ENCODE measurements at places on chromosomes 5 and 9.

DNA sequence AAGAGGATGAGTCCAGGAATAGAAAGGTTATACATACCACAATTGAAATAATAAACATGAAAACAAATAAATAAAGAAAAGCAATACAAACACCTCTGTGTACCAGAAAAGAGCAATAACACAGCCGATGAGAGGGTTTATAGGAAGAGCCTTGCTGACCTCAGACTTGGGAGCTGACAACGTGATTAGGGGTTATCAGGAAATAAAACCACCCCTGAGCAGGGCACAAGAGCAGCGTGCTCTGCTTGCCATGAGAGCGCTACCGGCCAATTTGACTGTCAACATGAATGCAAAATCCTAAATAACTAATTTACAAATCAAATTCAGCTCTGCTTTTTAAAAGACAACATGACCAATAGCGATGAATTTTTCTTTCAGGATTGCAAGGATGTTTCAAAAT lies 2.6 kb upstream of the FREM1 start:
- DNase-seq: no peak

DNA sequence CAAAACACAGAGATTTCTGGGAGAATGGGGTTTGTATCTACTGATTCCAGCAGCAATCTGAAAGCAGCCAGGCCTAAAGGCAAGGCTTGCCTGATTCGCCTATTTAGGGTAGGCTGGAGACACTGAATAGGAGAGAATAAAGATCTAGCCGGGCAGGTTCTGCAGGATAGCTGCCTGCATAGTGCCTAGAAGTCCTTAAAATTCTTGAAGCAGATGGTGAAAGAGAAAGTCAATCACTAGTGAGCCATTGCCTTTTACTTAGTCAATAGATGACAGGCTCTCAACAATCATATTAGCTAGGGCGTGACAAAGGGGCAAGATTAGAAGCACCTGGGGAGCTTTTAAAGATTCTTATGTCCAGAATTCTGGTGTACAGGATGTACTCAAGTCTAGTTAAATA lies 522.7 kb downstream of the HTR1A start:
- DNase-seq: no peak

DNA sequence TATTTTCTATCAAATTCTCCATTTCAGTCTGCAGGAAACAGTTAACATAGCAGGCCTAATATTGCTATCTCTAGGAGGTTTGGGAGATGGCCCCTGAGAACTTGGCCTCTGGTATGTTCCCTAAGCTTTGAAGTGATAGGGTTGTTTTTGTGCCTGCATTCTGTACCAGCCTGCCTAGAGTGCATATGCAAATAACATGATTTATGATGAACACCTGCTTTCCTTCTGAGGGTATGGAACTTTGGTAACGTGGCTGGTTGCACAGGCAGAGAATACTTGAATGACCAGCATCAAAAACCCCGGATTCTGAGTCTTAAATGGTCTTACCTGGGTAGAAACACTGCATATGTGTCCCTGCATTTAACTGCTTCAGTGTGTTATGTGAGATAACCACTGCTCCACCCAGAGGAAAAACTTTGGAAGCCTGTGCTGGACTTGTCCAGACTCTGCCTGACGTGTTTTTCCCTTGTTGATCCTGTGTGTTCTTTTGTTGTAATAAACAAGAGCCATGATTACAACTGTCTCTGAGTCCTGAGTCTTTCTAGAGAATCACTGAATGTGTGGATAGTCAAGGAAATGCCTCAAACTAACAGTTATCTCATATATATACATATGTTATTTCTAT lies 111.3 kb upstream of the ABCA1 start:
- DNase-seq: no peak

GRCh38 chr5:75616971-75617621 lies 5.8 kb downstream of the ANKDD1B start:
- DNase-seq: no peak

DNA sequence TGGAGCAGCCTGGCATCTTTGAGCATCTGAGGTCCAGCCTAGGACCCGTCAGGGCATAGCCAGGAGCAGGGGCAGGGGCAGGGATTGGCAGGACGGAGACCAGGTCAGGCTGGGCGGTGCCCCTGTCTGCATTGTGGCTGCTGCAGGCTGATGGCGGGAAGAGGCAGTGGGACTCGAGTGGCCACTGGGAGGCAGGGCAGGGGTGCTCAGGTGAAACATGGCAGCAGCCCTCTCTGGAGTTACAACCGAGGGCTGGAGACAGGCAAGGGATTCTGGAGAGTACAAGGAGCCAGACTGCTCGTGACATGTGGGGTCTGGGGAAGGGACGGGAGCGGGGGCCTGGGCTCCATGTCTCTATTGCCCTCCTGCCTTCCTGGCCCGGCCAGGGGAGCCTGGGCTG lies 97.4 kb upstream of the RAPGEF1 start:
- no peak for DNase-seq

- no peak for DNase-seq
These were observed 126.1 kb downstream of the ESM1 start for GRCh38 chr5:54859316-54859715.

- DNase-seq: peak; percentile 0
These were observed 587.7 kb upstream of the GRAMD2B start for GRCh38 chr5:125835293-125836172.

DNA sequence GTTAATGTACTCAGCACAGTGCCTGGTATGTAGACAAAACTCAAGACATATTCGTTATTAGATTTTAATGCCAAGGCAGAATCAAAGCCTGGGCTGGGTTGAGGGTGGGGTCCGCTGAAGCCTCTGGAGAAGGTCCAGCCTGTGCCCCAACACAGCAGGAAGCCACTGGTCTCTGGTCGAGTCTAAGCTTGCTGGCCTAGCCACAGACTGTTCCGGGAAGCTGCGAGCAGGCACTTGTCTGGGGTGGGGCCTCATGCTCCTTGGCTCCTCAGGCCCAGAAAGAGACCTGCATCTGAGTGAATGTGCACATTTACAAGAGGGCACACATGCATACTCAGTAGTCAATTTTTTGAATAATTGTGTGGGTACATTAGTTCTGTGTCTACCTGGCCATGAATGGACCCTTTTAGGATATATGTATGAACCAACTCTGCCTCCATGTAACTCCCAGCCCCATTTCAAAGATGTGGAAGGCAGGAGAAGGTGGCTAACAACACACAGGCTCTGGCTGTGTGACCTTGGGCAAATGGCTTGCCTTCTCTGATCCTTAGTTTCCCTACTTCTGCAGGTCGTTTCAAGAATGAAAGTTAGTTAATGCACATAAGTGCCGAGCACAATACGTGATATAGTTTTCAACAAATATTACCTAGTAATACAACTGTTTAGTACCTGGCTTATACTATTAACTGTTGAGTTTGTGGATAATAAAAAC lies 18.3 kb downstream of the FAT2 start:
- no peak for DNase-seq

DNA sequence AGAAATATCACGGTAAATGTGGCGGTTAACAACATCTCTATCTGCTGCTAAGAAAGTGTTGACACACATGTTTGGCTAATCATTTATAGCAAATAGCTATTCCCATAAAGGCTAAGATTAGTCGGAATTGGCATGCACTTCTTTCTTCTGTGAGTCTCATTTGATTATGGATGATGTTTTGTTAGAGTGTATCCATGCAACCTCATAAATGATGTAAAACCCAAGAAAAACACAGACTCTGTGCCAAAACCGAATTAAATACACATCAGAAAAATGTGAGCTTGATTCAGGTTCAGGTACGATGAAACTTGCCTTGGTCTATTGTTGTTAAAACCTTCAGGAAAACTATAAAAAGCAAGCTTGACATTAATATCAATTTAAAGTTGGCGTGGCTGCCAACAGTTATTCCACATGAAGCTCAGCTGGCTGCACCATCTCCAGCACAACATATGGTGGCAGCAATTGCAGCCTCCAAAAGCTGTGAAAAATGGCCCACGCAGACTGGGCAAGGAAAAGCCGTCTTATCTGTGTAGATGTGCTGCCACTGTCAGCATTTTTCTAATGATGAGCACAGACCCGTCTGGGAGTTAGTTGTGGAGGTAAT lies 41.1 kb upstream of the ICE1 start:
- DNase-seq: no peak

GRCh38 chr5:177430140-177430951 lies 3.9 kb downstream of the GRK6 start:
- DNase-seq: no peak

DNA sequence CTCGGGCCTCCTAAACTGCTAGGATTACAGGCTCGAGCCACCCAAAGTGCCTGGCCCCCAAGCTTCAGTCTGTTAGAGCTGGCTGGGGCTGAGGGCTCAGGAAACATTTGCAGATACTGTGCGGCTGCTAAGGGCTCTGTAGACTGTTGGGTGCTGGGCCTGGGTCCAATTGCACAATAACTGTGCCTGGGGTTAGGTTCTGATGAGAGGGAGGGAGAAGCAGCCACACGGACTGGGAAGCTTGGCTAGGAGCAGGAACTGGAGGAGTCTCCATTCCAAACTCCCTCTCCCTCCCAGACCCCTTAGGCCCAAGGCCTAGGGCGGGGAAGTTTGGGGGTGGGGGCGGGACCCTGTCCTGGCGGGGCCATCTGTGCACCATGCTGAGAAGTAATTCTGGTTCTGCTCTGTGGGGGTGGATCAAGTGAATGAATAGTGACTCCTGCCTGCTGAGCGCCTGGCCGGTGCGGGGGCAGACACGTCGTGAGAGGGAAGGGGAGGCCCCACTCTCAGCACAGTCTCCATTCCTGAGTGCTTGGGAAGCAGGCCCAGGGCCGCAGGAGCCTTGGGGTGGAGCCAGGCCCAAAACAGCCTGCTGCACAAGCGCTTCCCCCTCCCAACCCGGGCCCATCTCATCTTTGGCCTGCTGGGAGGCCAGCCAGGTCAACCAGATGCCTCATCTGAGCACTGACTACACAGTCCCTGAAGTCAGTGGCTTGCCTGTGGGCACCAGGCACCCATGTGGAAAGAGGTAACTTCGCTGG lies 1.5 kb downstream of the ASS1 start:
- DNase-seq: no peak

GRCh38 chr5:72842816-72843215 lies 26.4 kb downstream of the TNPO1 start:
- DNase-seq: no peak

- DNase-seq: no peak
These were observed 39.4 kb downstream of the TNPO1 start for GRCh38 chr5:72855821-72856220.

- DNase-seq: no peak
These were observed 101.3 kb upstream of the LARP1 start for GRCh38 chr5:154653764-154654485.

DNA sequence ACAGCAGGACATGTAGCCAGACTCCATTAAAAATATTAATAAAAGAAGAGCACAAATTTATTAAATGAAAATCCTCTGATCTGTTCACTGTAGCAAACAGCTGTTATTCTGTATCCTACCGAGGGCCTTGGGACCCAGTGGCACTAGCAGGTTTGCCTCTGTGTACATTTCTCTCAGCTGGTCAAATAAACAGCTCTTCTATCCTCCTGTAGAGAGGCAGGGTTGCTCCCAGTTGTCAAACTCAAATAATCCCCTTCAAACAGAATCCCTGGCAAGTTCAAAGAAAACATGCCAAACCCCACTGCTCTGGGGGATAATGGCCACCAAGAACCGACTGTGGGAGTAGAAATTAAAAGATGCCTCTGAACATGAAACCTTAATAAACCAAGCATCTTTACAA lies 1262.0 kb upstream of the DMAC1 start:
- DNase-seq: peak; percentile 10

- DNase-seq: no peak
These were observed 21.2 kb downstream of the ADAM19 start for GRCh38 chr5:157554179-157555036.

DNA sequence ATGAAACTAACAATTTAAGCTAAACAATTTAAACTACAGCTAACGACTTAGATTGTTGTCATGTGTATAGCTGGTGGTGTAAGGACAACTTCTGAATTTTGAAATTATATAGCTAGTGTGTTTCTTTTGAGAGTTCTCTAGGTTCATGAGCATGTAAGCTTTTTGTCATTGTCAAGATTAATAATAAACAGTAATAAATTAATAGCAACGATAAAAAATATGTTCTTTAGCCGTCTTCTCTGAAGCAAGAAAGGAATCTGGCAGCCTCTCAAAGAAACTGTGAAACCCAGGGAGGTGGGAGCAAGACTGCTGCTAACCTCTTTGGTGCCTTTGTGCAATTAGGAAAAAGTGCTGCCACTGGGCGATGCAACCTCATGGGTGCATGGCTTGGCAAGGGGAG lies 59.4 kb downstream of the SREK1 start:
- no peak for DNase-seq

All from NCI-H1105 (cell line).